ENCODE measurements at places on chromosomes 4 and X.

DNA sequence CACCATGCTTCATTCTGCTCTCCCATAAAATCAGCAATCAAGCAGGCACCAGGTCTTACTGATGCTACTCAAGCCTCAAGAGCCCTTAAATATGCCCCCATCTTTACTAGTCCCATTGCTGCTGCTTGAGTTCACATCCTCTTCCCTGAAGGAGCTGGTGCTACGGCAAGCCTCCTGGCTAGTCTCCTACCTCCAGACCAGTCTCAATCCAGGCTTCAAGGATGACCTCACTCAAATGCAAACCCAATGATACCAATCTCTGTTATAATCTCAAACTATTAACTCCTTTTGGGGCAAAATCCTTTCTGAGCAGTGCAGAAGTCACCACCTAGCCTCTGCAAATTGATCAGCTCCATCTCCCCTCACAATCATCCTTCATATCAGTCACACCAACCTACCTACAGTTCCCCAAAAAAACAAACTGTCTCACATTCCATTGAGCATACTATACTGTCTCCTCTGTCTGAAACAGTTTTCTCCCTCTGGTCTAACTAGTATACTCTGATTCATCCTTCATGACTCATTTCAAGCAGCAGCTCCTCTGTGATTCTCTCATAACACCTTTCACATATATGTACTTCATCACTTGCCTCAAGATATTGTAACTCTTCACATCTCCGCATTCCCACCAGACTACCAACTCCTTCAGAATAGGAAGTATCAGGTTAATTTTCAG is 30.0 kb downstream of the PAPSS1 start:
- DNase-seq: no peak

- DNase-seq: no peak
Observed at GRCh38 chr4:17112292-17112659, 213.8 kb upstream of the LDB2 start.

DNA sequence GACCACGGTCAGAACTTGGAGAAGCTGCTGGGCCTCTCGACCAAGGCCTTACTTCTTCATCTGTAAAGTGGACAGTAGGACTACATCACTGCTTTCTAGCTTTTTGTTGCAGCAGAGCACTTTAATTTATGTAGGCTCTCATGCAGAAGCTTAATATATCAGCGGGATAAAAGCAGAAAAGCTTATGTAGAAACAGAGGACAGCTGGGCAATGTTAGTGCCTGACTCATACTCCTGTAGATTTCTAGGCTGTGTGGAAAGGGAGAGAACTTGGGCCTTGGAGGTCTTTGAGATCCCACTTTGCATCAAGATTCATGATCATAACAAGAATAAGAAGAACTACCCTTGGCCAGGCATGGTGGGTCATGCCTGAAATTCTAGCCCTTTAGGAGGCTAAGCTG is 91.2 kb downstream of the ARHGAP10 start:
- no peak for DNase-seq

GRCh38 chrX:9286234-9286633 is 178.6 kb upstream of the TBL1X start:
- DNase-seq: no peak

DNA sequence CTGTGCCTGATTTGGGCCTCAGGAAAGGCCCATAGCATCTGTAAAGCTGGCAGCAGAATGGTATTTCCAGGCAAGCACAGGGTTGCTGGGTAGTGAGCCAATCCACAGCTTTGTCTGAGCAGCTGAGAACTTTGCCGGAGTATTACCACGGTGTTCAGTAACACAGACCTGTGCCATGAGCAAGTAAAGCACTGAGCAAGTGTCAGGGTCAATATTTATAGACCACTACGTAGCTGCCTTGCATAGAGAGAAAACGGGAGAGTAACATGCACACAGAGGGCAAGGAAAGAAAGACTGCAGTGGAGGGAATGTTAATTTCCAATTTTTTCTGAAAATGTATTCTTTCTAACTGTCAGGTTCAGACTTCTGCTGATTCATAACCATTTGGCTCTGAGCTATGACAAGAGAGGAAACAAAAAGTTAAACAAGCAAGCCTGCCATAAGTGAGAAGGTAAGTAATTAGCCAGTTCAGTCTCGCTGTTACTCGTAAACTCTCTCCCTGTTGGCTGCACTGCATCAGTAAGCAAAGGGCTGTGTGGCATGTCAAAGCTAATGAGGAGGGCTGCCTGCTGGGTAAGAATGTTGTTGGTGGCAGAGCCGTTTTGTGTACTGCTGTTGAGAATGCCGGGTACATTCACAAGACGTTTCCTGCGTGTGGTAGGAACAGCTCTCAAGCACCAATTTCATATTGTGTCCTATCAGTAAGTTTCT is 238.1 kb downstream of the BMPR1B start:
- no peak for DNase-seq

DNA sequence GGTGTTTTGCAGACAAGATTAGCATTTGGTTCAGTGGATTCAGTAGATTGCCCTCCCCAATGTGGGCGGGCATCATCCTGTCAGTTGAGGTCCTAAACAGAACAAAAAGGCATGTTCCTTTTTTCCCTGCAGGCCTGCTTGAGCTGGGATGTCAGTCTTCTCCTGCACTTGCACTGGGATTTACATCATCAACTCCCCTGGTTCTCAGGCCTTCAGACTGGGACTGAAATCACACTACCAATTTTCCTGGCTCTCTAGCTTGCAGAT is 278.9 kb upstream of the FTHL17 start:
- no peak for DNase-seq

GRCh38 chr4:6128221-6128850 is 72.0 kb downstream of the JAKMIP1 start:
- DNase-seq: no peak

GRCh38 chr4:146477054-146477453 is 44.7 kb downstream of the SLC10A7 start:
- DNase-seq: no peak

- no peak for DNase-seq
Observed at GRCh38 chrX:106331606-106332005, 163.5 kb downstream of the PWWP3B start.

- DNase-seq: no peak
Observed at GRCh38 chr4:7735395-7735794, 204.3 kb downstream of the AFAP1 start.

- DNase-seq: no peak
Observed at GRCh38 chr4:6561173-6561516, 13.8 kb upstream of the MAN2B2 start.

GRCh38 chr4:64340218-64341110 is 68.8 kb downstream of the TECRL start:
- no peak for DNase-seq

Data from cortex of kidney (tissue), 1 donor.